Activated CD4-positive, alpha-beta T cell treated with anti-CD3 and anti-CD28 coated beads, Interleukin-2, amount 50 U/mL, for 48 hours (primary cell): ENCODE measurements at places on chromosomes 16 and 17.

- peak; percentile 33 for DNase-seq
Observed at GRCh38 chr16:67248073-67248400, 742 bp upstream of the SLC9A5 start.

- DNase-seq, result no peak
Observed at GRCh38 chr17:77502626-77503292, 362.0 kb downstream of the SEC14L1 start.

DNA sequence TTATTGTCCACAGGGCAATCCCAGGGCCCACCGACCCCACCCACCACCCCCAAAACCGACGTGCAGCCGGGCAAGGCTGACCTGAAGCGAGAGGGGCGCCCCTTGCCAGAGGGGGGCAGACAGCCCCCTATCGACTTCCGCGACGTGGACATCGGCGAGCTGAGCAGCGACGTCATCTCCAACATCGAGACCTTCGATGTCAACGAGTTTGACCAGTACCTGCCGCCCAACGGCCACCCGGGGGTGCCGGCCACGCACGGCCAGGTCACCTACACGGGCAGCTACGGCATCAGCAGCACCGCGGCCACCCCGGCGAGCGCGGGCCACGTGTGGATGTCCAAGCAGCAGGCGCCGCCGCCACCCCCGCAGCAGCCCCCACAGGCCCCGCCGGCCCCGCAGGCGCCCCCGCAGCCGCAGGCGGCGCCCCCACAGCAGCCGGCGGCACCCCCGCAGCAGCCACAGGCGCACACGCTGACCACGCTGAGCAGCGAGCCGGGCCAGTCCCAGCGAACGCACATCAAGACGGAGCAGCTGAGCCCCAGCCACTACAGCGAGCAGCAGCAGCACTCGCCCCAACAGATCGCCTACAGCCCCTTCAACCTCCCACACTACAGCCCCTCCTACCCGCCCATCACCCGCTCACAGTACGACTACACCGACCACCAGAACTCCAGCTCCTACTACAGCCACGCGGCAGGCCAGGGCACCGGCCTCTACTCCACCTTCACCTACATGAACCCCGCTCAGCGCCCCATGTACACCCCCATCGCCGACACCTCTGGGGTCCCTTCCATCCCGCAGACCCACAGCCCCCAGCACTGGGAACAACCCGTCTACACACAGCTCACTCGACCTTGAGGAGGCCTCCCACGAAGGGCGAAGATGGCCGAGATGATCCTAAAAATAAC is 3.0 kb downstream of the SOX9 start:
- DNase-seq, result no peak

DNA sequence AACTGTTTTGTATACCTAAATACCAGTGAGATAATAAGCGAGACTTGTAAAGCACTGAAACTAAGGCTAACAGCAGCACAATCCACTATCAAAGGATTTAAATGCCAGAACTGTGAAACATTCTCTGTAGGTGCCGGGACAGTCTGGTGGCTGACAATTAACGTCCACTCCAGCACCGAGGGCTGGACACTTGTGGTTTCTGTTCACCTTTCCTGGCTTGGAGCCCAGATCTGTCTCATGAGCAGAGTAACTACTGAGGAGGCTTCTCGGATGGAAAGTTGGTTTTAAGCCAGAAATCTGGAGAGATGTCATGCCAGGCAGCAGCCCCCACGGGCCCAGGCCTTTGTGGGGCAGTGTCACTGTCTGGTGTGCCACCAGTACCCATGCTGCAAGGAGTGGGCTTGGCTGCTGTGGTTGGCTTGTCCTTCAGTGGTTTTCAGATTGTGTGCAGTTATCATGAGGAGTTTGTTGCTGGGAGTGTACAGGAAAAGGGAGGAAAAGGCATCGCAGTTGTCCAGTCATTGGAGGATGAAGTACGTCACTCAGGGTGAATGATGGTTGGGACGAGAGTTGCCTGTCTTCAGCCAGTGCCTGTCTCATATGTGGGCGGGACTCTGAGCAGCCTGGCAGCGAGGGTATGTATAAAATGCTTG is 35.5 kb downstream of the UBN1 start:
- DNase-seq, result no peak

DNA sequence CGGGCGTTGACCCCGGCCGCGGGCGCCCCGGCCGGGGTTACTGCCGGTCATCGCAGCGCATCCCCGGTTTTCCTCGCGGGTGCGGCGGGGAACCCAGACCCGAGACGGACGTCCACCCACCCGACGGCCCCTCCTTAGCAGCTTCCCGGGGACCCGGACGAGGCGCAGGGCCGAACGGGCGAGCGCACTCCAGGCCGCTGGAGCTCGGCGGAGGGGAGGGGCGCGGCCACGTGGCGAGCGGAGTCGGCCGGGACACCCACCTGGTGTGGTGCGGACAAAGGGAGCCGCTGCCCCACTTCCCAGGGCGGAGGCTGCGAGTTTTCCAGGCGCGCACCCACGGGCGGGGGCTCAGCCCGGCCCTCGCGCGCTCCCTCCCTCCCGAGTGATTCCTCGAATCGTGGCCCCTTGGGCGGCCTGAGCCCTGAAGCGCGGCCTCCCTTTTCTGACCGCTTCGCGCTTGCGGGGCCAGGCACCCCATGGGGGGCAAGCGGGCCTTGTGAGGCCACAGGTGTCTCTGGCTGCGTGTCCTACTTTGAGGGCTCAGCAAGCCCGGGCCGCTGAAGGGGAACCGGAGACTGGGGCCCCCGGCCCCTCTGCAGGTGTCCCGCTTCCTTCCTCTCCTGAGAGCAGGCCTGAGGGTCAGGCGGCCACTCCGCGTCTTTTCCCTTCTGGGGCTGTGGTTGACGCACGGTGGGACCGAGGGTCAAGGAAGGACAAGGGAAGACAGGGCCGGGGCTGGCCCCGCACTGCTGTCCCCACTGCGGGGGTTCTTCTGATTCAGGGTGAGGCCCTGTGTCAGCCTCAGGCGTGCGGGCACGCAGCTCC is 1.1 kb upstream of the FASN start:
- no peak for DNase-seq

- no peak for DNase-seq
Observed at GRCh38 chr16:85164838-85165516, 52.7 kb upstream of the CIBAR2 start.

DNA sequence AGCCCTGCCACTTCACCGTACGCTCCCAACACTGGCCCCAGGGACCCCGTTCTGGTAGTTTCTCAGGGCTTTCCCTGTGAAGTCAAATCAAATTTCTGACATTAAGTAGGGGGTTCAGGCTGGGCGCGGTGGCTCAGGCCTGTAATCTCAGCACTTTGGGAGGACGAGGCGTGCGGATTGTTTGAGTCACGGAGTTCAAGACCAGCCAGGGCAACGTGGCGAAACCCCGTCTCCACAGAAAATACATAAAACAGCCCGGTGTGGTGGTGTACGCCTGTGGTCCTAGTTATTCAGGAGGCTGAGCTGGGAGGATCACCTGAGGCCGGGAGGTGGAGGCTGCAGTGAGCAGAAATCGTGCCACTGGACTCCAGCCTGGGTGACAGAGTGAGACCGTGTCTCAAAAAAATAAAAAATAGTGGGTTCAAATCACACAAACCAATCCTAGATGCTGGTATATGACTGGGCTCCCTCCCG is 632 bp downstream of the CYBC1 start:
- peak; percentile 56 for DNase-seq

GRCh38 chr16:81796035-81796434 is 16.9 kb downstream of the PLCG2 start:
- no peak for DNase-seq

GRCh38 chr17:57678393-57678792 is 66.7 kb downstream of the CCDC182 start:
- DNase-seq, result no peak

DNA sequence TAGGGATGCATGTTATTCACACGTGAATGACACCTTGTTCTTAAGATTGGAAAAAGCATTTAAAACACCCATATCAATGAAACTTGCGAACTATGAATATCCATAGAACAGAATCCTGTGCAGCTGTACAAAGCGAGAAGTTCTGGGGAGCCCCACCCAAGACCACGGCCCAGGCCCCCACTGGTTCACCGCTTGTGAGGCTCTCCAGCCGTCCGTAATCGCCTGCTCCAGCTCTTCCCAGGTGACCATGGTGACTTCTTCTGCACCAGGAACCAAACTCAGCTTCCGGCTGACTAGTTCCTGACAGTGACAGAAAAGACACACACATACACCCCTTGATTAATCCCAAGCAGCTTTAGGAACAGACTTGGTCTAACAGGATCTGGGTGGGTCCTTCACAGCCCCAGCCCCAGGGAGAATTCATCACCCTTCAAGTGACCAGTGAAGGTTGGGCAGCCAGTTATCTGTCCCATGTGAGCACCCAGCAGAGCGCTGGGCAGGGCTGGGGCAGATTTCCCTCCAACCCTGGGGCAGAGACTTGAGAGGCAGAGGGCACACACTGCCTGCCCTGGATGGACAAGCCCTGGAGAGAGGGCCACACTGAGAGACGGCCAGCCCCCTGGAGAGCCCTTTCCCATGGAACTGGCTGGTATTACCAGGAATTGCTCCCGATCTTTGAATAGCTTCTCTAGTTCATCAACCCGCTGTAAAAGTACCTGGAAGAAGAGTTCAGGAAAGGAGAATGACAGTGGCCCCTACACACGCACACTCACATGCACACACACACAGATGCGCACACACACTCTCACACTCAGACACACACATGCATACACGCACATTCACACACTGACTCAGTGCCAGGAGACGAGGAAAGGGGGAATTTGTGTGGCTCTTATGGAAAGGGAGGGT is 3.6 kb downstream of the QRICH2 start:
- DNase-seq, result no peak

DNA sequence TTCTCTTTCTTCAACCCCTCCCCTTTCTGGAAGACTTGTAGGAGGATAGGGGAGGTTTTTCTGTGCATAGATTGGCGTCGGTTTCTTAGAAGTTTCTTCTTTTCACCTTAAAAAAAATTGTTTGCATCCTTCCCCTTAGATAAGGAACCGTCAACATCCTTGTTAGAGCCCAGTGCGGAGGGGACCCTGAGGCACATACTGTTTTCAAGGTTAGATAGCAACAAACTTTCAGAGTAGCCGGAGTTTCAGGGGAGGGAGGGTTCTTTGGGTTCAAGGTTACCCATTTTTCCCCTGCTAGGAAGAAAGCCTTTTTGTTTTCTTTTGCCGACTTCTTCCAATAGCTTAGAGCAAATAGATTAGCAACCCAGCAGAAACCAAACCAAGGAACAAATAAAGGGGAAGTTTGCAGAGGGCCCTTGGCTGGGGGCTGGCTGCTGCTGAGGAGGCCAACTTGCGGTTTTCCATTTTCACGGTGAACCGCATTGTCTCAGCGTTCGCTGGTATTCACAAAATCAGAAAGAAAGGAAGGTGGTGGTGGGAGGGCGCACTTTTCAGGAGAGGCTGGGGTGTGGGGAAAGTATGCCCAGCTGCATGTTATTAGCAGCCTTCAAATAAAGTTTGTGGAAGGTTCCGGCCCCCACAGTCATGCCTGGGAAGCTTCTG is 28.8 kb downstream of the MSI2 start:
- DNase-seq, result peak; percentile 75

GRCh38 chr17:50884439-50885311 is 18.5 kb upstream of the TOB1 start:
- no peak for DNase-seq

- no peak for DNase-seq
Observed at GRCh38 chr16:23941963-23942564, 106.3 kb downstream of the PRKCB start.

- no peak for DNase-seq
Observed at GRCh38 chr16:70410734-70411133, 28.2 kb downstream of the ST3GAL2 start.
